Karpas-422 (cell line): ENCODE measurements at places on chromosomes 2 and 18.
A peak's percentile ranks its signal among the peaks of the same experiment; 100 is the strongest.

DNA sequence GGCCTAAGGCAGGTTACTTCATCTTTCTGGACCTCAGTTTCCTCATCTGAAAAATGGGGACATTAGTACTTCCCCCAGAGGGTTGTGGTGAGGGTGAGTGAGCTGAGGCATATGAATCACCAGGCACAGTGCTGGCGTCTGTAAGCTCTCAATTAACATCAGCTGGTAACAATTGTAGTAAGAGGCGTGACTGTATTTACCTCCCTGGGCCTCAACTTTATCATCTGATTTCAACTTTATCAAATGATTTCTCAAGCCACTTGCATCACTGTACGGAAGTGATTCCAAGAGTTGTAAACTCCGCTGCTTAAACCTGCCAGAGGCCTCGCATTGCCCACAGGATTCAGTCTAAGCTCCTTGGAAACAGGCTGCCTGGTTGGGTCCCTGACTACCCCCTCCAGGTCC, 53.6 kb upstream of the PKDCC start:
- H3K27ac ChIP-seq = no peak overlapping the region
- no peak for DNase-seq

DNA sequence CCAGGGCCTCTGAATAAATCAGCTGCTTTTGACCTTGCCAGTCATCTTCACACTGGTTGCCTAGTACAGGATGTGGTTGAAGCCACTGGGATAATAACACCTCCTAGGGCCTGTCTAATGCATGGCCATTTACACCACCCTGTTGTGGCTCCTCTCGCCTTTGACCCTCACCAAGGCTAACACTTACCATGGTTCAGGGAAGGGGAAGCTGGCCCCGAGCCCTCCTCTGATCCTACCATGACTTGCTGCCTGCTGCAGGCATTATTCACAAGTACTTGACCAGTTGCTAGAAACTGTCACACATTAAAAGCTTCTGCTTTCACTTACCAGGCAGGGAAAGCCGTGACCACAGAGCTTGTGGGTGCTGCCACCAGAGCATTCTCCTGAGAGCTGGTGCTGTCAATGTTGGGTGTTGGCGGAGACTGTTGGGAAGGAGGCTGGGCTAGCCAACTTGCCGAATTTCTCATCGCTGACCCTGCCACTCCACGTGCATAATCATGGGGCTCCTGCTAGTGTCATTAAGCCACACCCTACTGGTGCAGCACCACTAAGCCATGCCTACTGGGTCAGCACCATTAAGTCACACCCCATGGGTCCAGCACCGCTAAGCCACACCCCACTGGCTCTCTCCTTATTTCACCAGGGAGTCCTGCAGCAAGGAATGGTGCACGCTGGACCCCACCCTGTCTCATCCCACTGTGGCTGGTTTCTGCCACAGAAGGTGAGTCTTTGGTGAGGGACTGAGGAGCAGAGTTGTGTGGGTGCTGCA, 47.0 kb upstream of the TTC39C start:
- H3K4me3 ChIP-seq = no peak overlapping the region
- H3K27ac ChIP-seq = no peak overlapping the region
- H3K4me1 ChIP-seq = no peaks in the 10 kb centered on the region
- H3K36me3 ChIP-seq = no peaks in the 10 kb centered on the region

DNA sequence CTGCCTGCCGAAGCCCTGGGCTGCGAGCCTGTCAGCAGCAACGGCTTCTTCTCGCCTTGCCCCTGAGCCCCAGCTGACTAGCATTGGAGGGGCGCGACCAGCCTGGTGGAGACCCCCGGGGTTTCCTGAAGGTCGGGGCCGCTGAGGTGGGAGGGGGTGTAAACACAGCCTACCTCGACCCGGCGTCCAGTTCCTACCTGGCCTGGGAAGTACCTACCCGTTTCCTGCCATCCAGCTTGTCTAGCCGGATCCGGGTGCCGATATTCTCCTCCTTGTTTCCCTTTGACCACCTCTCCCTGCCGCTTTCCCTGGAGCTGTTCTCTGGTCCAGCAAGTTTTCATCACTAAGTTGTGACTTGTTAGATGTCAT, 511 bp downstream of the MOB4 start:
- H3K36me3 ChIP-seq = peaks cover 25% of the 10 kb centered on the region
- peak overlapping the region; percentile 40 for H3K27ac ChIP-seq
- H3K4me1 ChIP-seq = peaks cover 28% of the 10 kb centered on the region
- no peak for DNase-seq

- H3K36me3 ChIP-seq = no peaks in the 10 kb centered on the region
- H3K4me3 ChIP-seq = no peak overlapping the region
- H3K4me1 ChIP-seq = no peaks in the 10 kb centered on the region
Observed at GRCh38 chr18:22063672-22064071, 105.7 kb upstream of the GATA6 start.

DNA sequence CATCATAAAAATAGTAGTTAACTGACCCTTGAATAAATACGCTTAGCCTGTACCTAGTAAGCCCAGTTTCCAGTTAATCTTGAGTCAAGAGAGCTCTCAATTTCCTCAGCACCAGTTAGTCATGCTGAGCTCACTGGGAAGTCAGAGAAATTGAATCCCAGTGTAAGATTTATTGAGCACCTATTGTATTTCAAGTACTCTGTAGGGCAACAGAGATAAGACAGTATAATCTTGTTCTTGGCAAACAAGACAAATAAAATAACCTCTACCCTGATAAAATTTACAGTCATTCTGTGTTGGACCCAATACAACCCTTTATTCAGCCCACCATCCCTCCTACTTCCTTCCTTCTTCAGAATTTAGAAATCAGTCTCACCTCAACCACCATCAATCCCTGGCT, 71.9 kb upstream of the NRP2 start:
- H3K4me3 ChIP-seq = no peak overlapping the region
- H3K4me1 ChIP-seq = peaks cover 16% of the 10 kb centered on the region
- no peak overlapping the region for H3K27ac ChIP-seq

- H3K36me3 ChIP-seq = no peaks in the 10 kb centered on the region
- no peak overlapping the region for H3K27ac ChIP-seq
- H3K4me1 ChIP-seq = no peaks in the 10 kb centered on the region
- no peak overlapping the region for H3K4me3 ChIP-seq
- no peaks in the 10 kb centered on the region for H3K27me3 ChIP-seq
Observed at GRCh38 chr2:185780890-185781289, 42.3 kb downstream of the FSIP2 start.

DNA sequence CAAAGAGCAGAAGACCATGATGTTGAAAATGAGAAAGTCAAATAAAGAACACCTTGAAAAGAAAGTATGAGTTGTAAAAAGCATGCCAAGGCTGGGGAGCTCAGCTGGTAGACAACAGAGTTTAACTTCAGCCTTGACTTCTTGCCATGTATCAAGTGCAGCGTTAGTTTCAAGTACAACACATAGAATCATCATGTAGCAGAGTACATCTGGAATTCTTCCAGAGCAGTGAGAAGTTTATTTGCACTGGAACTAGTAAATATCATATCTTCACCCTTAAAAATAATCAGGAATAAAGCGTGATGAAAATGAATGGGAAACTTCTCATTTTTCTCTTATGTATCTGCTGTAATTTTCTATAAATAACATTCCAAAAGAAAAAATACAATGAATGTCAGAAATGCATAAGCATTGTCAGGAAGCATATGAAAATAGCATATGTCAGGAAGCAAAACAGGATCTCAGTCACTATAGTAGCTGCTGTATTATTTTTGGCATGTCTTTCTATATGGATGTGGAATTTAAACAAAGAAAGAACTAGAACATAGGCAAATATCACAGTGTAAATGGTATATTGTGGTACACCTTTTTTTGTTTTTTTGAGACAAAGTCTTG, 10.1 kb upstream of the SULT1C4 start:
- no peaks in the 10 kb centered on the region for H3K4me1 ChIP-seq
- H3K27ac ChIP-seq = no peak overlapping the region
- H3K4me3 ChIP-seq = no peak overlapping the region
- no peak for DNase-seq
- H3K36me3 ChIP-seq = no peaks in the 10 kb centered on the region
- no peaks in the 10 kb centered on the region for H3K27me3 ChIP-seq

- H3K27ac ChIP-seq = no peak overlapping the region
- DNase-seq = no peak
- no peak overlapping the region for H3K4me3 ChIP-seq
- H3K36me3 ChIP-seq = no peaks in the 10 kb centered on the region
- H3K4me1 ChIP-seq = no peaks in the 10 kb centered on the region
Observed at GRCh38 chr2:237835372-237835771, 24.1 kb upstream of the RAMP1 start.

- H3K27me3 ChIP-seq = no peaks in the 10 kb centered on the region
- no peak overlapping the region for H3K27ac ChIP-seq
- peak overlapping the region; percentile 69 for H3K4me3 ChIP-seq
Observed at GRCh38 chr2:165793161-165793778, 777 bp downstream of the GALNT3 start.

GRCh38 chr18:7071600-7071999, 46.0 kb downstream of the LAMA1 start:
- DNase-seq = no peak
- no peaks in the 10 kb centered on the region for H3K27me3 ChIP-seq
- no peak overlapping the region for H3K27ac ChIP-seq
- no peaks in the 10 kb centered on the region for H3K4me1 ChIP-seq
- no peaks in the 10 kb centered on the region for H3K36me3 ChIP-seq

GRCh38 chr2:64019083-64019974, at the start of gene VPS54:
TSS of gene VPS54 (minus strand) at chr2:64019428. CDS start at chr2:63983999, 35,429 bp downstream.
- H3K27ac ChIP-seq = peak within 1 kb of the TSS; percentile 52
- H3K36me3 ChIP-seq = no peaks in the 10 kb centered on the region
- peak; percentile 85 for DNase-seq
- H3K4me1 ChIP-seq = peaks cover 20% of the 10 kb centered on the region
- peak within 1 kb of the TSS; percentile 75 for H3K4me3 ChIP-seq
- no peaks in the 10 kb centered on the region for H3K27me3 ChIP-seq

GRCh38 chr18:6868033-6868432, 138.5 kb downstream of the ARHGAP28 start:
- H3K4me3 ChIP-seq = no peak overlapping the region
- H3K4me1 ChIP-seq = no peaks in the 10 kb centered on the region
- DNase-seq = no peak
- no peaks in the 10 kb centered on the region for H3K36me3 ChIP-seq
- no peak overlapping the region for H3K27ac ChIP-seq

GRCh38 chr2:127636248-127637235, 9.4 kb upstream of the GPR17 start:
- DNase-seq = no peak
- no peaks in the 10 kb centered on the region for H3K36me3 ChIP-seq
- H3K27ac ChIP-seq = no peak overlapping the region
- peaks cover 69% of the 10 kb centered on the region for H3K4me1 ChIP-seq

DNA sequence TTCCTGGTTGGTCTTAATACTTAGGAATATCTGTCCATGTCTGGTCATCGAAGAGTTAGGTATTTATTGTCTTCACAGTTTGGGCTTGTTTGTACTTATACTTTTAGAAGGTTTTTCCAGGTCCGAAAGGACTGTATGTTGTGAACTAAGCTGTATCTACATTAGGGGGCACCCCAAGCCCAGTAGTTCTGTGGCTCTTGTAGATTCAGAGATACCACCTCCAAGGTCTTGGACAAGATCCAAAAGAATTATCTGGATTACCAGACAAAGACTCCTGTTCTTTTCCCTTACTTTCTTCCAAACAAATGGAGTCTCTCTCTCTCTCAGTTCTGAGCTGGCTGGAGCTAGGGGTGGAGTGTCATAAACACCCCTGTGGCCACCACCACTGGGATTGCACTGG, 328.7 kb downstream of the ZNF804A start:
- peaks cover 5% of the 10 kb centered on the region; the same call in 1 of the 2 replicates for H3K36me3 ChIP-seq
- no peak overlapping the region for H3K27ac ChIP-seq
- DNase-seq = no peak
- no peaks in the 10 kb centered on the region for H3K27me3 ChIP-seq
- H3K4me1 ChIP-seq = no peaks in the 10 kb centered on the region
- H3K4me3 ChIP-seq = no peak overlapping the region

- no peaks in the 10 kb centered on the region for H3K27me3 ChIP-seq
- no peaks in the 10 kb centered on the region for H3K4me1 ChIP-seq
- H3K36me3 ChIP-seq = no peaks in the 10 kb centered on the region
- H3K27ac ChIP-seq = no peak overlapping the region
- H3K4me3 ChIP-seq = no peak overlapping the region
Observed at GRCh38 chr2:164439885-164440284, 181.4 kb downstream of the GRB14 start.

DNA sequence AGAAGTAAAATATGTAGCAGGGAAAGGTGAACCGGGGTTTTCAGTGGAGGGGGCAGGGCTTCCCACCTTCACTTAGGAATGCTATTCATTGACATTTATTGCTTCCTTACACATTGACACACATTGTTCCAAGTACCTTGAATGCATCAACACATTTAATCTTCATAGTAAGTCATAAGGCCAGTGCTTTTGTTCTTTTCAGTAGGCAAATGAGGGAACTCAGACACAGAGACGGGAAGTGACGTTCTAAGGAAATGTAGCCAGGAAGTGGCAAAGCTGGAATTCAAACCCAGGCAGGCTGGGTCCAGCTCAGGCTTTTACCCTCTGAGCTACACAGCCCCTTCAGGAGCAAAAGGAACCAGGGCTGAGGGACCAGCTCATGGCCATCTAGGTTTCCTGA, 20.7 kb downstream of the BMP10 start:
- H3K4me3 ChIP-seq = no peak overlapping the region
- H3K36me3 ChIP-seq = no peaks in the 10 kb centered on the region
- H3K27me3 ChIP-seq = no peaks in the 10 kb centered on the region
- 0 out of 2 replicates have a peak, but pooled peaks cover 3% of the 10 kb centered on the region for H3K4me1 ChIP-seq
- no peak for DNase-seq

GRCh38 chr2:84486441-84487115, 27.5 kb upstream of the SUCLG1 start:
- H3K4me1 ChIP-seq = no peaks in the 10 kb centered on the region
- DNase-seq = no peak
- no peak overlapping the region for H3K27ac ChIP-seq
- no peaks in the 10 kb centered on the region for H3K36me3 ChIP-seq

DNA sequence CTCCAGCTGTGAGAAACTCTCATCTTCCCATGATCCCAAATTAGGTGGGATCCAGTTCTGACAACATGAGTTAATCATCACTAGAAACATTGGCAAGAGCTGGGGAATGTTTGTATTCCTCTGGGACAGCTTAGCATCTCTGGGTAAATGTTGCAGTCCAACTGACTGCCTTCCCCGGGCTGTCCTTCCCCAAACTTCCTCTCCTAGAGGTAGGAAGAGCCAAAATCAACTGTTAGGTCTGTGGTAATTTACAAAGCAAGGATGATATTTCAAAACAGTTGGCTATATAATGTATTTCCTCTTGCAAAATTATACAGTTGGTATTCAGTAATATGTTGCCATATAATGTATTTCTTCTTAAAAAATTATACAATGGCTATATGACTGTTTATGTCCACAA, 148.5 kb downstream of the MGAT5 start:
- H3K4me1 ChIP-seq = no peaks in the 10 kb centered on the region
- no peak overlapping the region for H3K4me3 ChIP-seq
